Stimulated activated CD8-positive, alpha-beta memory T cell treated with anti-CD3 and anti-CD28 coated beads, Interleukin-4, amount 100 ng/mL, for 4 hours (primary cell): ENCODE measurements at places on chromosomes 2 and 18.

DNA sequence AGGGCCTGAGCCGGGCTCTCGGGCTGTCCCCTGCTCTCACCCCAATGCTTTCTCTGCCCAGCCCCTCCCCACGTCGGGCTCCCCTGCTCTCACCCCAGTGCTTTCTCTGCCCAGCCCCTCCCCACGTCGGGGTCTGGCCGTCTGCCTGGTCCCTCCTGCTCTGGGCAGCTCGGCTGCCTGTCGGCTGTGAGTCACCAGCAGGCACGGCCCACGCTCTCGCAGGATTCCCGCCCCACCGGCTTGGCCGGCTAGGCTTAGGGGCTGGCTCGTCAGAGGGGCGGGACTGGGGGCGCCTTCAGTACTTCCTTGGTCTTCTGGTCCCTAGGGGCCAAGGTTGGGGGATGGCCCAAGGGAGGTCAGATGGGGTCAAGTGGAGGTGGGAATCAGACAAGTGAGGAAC, 3.3 kb downstream of the BOK start:
- DNase-seq, result no peak

DNA sequence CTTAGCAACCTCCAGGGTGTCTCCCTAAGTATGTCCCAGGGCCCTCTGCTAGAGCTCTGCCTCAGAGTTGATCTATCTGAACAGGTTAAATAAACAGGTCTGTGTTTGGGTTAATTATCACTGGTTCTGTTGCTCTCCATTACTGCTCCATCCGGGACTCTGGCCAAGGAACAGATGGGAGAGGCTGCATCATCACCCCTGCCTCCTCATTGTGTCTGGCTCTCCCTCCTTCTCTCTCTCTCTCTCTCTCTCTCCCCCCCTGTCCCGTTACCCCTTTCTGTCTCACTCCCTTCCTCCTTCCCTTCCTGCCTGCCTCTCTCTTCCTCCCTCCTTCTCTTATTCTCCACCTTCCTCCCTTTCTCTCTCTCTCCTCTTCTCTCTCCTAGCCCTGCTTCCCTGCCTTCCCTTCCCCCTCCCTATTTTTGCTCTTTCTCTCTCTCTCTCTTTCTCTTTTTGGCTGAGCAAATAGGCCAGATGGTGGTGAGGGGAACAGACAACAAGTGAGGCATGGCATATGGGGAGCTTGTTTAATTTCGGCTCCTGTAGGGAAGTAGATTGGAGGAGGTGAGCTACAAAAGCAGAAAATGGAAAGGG, 62.1 kb downstream of the SETBP1 start:
- DNase-seq, result no peak

- DNase-seq, result no peak
Observed at GRCh38 chr2:147782141-147782930, 62.5 kb upstream of the ACVR2A start.

- no peak for DNase-seq
Observed at GRCh38 chr2:190180313-190181122, 118.0 kb upstream of the MSTN start.

GRCh38 chr2:38185012-38185491, 109.1 kb upstream of the CYP1B1 start:
- no peak for DNase-seq

GRCh38 chr2:232890896-232891601, 21.0 kb downstream of the SNORC start:
- no peak for DNase-seq

GRCh38 chr2:200443916-200444315, 66.0 kb downstream of the KCTD18 start:
- no peak for DNase-seq

GRCh38 chr18:25370391-25370790, 18.4 kb upstream of the ZNF521 start:
- DNase-seq, result no peak

- DNase-seq, result no peak
Observed at GRCh38 chr2:168062936-168063335, 184.5 kb downstream of the STK39 start.

- no peak for DNase-seq
Observed at GRCh38 chr2:161980976-161981375, 93.0 kb downstream of the DPP4 start.
